Thoracic aorta (tissue), 2 donors: ENCODE measurements at places on chromosomes 13 and 19. TPM values are rescaled to one million over a fixed set of nuclear protein-coding genes. Genes with fewer than 3 reads are reported as not detected.

Gene SMIM44
- not detected for total RNA-seq

DNA sequence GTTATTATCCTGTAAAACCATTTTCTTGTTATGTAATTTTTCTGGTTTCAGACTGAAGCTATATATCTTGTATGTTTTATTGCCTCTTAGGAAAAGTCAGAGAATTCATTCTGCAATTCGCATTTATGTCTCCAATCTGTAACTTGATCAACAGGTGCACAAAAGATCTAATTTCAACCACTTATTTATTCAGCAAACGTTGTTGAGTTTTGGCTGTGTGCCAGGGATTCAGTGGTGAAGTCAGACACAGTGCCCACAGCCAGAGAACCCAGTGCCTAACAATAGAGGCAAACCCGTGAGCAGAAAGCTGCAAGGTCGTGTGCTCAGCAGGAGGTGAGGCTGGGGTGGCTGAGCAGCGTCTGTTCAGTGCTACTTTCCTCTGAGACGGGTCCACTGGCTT lies 119.5 kb upstream of the MCF2L start:
- no peak for DNase-seq

GRCh38 chr13:46210362-46211083 lies 1.2 kb upstream of the LRRC63 start:
- DNase-seq: no peak

DNA sequence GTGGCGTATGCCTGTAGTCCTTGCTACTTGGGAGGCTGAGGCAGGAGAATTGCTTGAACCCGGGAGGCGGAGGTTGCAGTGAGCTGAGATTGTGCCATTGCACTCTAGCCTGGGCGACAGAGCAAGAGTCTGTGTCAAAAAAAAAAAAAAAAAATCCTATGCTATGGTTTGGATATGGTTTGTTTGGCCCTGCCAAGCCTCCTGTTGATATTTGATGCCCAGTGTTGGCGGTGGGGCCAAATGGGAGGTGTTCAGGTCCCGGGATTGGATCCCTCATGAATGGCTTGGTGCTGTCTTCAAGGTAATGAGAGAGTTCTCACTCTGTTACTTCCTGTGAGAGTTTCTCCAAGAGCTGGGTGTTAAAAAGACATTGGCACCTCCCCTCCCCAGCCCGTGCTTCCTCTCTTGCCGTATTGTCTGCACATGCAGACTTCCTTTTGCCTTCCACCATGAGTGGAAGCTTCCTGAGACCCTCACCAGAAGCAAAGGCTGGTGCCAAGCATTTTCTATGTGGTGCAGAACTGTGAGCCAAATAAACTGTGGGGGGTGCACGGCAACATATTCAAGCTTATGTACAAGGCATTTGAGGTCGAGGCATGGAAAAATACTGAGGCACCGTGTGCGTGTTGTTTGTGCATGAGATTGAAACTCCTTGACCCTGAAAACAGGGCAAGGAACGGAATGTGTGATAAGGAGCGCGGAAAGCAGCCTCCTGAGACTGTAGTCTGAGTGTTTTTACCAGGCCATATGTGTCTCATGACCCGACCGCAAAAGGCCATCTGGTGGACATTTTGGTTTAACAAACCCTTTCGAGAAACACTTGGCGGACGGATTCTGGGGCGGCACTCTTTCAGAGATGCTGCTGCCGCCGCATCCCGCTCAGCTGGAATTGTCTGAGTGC lies 7.3 kb downstream of the SIGLEC9 start:
- DNase-seq: no peak

Gene ZNF320
- 18.3 TPM for total RNA-seq
